BJ (cell line): ENCODE measurements at places on chromosomes 1 and 21.

DNA sequence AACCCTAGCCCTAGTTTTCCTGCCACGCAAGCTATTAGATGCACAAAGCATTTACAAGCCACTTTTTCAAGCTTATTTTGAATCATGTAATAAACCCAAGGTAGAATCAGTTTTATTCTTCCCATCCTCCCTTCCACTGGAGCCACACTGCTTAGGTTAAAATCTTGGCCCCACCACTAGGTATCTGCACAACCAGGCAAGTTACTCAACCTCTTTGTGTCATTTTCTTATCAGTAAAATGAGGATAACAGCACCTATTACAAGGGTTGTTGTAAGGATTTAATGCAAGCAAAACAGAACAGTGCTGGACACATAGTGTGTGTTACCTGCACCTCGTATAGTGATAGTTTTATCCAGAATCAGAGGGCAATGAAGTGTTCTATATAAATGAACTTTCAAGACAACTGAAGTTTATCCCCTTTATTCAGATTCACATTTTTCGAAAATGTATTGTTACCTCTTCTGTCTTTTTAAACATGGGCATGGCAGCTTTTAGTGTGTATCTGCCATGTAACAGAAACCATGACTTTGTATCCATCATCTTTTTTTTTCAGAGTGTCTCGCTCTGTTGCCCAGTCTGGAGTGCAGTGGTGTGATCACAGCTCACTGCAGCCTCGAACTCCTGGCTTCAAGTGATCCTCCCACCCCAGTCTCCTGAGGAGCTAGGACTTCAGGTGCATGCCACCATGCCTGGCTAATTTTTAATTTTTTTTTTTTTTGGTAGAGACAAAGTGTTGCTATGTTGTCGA lies 17.2 kb upstream of the TTC39A start:
- DNase-seq = no peak

DNA sequence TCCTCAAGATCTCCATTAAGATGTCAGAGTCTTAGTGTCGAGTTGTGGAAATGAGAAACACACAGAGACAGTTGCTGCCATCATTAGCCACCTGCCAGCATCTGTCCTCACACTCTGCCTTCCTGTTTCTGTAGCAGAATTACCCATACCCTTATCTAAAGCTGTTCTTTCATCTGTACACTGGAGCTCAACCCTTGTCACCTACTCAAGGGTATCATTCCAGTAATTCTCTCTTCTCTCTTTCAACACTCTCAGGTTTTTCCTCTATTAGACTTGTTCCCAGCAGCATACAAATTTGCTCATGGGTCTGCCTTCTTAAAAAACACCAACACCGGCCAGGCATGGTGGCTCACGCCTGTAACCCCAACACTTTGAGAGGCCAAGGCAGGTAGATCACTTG lies 27.4 kb upstream of the RNF2 start:
- no peak for DNase-seq

DNA sequence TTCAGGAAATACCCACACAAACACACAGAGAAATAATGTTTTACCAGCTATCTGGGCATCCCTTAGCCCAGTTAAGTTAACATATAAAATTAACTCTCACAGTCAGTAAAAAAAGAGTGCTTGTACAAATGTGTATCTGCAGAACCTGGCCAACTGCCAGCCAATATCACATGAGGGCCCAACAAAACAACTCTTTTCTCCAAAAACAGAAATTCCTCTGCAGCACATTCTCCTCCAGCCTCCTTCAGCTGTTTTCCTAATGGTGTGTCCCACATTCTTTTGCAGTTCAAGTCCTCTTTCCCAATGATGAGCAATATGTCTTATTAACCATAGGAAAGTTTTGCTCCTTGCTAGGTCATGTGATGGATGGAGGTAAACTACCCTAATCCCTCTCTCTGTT lies 75.5 kb downstream of the LRRC7 start:
- DNase-seq = no peak

GRCh38 chr1:16418823-16419425 lies 18.3 kb downstream of the SPATA21 start:
- DNase-seq = no peak

GRCh38 chr1:203703586-203703985 lies 61.4 kb upstream of the LAX1 start:
- DNase-seq = no peak

- DNase-seq = no peak
These were observed 122.3 kb downstream of the C1orf21 start for GRCh38 chr1:184509105-184509504.

GRCh38 chr21:14616380-14617039 lies 70.4 kb upstream of the SAMSN1 start:
- DNase-seq = no peak

- no peak for DNase-seq
These were observed 56.1 kb upstream of the HAO2 start for GRCh38 chr1:119312500-119312899.

DNA sequence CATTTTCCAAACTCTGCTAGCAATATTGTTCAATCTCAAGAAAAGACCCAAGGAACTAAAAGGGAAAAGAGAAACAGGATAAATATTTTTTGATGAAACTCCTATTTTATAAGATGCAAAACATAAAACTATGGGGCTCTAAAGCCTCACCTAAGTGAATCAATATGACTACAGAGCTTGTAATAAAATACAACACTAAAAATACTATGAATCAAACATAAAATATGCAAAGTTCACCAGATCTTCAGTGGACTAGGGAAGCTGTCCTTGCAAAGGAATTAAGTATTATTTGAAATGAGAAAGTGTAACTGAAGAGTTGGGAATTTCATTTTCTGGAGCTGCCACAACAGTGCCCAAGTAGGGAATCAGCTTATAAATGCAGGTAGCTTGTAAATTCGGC lies 124.5 kb downstream of the CRB1 start:
- peak; percentile 22 for DNase-seq

DNA sequence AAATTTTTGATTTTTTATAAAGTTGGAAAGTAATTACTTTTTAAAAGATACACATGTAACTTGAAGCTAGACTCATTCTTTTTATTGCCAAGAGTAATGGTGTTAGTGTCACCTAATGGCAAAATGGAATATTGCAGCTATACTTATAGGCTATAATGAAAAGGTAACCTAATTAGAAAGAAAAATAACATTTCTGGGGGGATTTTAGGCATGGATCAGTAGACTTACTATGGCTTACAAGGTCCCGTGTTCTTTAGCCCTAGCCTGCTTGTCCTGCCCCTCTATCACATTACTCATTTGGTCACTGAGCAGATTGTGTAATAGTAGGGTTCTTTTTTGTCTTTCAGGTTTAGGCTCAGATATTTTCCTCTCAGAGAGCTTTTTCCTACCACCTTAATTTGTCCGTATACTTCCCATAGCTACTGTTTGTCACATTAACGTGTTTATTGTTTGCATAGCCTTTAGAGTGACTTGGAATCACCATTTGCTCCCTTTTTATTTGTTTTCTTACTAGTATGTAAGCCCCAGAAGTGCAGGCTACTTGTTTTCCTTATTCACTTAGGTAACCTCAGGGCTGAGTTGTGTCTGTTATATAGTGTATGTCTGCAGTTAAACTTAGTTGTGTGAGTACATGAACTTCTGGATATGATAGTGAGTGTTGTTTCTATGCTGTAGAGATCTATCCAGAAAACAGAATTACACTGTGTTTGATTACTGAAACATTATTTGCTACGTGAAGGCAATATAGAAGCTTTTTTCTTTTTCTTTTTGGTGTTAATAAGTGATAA lies 58.7 kb downstream of the RABGAP1L start:
- DNase-seq = no peak

DNA sequence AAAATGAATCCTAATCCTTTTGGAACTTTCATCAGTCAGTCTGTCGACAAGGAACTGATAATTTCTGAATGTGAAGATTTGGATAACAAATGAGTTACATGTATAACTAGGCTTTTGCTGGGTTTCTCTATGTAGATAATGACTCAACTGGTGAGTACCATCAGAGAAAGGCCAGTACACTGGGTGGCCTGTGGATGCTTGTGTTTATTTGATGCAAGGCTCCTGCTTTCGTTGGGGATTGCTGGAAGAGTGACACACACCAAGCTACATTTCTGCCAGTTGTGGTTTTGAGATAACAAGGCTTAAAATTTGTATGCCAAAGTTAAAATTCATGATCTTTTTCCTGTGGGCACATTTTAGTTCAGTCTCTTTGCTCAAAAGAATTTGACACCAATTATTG lies 115.7 kb upstream of the UBE2U start:
- no peak for DNase-seq

DNA sequence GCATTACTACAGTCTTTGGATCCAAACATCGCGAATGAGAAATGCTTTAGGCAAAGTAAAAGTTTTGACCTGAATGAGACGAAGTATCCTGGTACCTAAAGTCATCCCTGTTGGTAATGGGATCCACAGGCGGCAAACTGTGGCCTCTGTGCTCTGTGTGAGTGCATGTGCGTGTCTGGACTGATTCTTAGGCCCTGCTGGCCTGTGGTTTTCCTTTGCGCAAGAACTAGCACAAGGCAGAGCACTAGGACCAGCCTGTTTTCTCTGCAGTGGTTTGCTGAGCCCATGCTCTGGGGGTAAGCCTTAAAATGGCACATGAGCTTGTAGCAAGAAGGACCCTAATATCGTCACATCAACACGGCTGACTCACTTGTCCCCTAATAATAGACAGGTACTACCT lies 251.2 kb downstream of the DSCAM start:
- DNase-seq = no peak

GRCh38 chr1:41240781-41241353 lies 1.2 kb downstream of the SCMH1 start:
- no peak for DNase-seq

DNA sequence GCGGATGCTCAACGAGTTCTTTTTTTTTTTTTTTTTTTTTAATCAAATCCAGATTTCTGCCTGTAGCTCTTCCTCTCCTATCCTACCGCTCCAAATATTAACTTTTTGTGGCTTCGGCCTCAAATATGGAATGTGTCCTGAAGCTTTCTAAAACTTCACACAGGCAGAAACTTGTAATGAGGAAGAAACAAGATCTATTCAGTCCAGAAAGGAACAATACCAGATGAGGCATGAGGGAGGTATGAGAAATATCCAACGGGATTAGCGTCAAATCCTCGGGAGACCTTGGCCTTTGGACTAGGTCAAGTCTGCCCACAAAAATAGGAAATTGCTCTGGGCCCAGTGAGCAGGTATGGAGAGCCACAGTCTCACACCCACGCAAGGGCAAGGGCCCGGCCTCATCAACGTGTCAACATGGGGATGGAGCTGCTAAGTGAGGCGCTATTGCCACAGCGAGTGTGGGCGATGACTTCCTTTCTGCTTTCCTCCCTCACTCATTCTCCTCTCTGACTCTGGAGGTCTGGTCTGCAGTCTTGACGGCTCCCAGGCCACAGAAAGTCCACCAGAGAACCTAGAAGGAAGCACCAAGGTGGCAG lies 66.6 kb downstream of the BCAR3 start:
- peak; percentile 90 for DNase-seq

DNA sequence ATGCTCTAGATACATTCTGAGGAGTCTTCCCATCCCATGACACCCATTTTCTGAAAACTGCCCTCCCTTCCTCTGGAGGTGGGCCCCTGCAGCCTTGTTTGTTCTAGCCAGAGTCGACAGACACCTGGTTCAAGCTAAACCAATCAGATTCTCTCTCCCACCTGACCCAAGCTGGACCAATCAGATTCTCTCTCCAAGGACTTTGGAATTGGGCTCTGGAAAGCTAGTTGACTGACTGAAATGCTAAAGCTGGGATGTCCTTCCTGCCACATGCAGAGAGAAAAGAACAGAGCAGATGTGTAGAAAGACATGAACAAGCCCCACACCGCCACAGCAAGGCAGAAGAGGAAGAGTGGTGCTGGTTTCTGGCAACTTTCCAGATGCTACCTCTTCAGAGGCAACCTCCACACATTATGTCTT lies 24.6 kb downstream of the ASAP3 start:
- DNase-seq = no peak

GRCh38 chr1:166172106-166172505 lies 5.3 kb upstream of the FAM78B start:
- no peak for DNase-seq

DNA sequence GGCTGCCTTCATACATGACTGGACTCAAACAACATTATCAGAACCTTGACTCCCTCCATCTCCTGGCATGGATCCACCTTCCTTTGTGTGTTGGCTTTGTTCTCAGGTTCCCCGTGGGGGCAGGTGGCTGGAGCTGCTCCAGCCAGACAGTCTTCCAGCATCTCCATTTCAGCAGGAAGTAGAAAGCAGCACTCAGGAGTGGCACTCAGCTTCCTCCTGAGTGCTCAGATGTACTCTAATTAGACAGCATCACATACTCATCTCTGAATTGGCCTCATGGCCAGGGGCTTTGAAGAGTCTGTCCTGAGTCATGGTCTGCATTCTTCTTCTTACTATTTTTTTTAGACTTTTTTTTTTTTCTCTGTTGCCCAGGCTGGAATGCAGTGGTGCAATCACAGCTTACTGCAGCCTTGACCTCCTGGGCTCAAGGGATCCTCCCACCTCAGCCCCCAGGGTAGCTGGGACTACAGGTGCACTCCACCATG lies 27.9 kb downstream of the OVAAL start:
- DNase-seq = no peak

DNA sequence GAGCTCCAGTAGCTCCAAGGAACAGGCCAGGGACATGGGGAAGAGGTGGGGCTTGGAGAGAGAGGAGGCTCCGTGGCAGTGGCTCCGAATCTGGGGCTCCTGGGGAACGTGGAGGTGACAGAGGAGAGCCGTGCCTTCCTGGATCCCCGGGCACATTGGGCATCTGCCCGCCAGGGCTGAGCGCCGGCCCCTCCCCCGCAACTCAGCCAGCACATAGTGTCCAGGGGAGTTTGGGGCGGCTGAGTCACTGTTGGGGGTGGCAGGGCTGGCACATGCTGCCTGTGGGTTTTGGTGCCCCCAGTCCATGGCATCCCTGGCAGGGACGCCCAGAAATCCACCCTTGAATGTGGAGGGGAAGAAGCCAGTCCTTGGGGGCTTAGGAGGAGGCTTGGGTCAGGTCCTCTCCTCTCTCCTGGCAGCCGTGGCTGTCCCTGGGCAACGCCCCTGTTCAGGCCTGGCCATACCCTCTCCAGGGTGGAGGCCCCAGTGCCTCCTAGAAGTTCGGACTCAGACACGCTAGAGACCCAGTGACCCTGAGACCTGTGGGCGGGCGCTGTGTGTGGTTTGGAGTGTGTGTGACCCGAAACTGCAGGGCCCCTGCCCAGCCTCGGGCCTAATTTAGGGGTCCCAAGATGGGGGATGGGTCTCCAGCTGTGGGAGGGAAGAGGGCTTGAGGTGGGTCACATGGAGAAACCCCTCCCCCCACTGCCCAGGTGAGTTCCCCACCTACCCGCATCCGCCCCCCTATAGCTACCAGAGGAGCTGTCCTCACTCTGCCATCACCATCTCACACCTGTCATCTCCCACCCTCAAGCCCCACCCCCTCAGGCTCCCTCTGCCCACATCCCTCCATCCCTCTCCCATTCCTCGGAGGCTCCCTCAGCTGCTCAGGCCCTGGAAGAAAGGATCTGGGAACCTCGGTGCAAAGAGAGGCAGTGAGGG lies 1.6 kb downstream of the HSPB7 start:
- no peak for DNase-seq

GRCh38 chr1:177448652-177449357 lies 278.0 kb downstream of the BRINP2 start:
- DNase-seq = no peak

- DNase-seq = peak; percentile 64
These were observed 56.3 kb downstream of the GIPC2 start for GRCh38 chr1:78102082-78102481.

- DNase-seq = no peak
These were observed 512.7 kb upstream of the ADGRL4 start for GRCh38 chr1:79519084-79519760.
